ENCODE measurements at places on chromosomes 1 and 21.
A peak's percentile ranks its signal among the peaks of the same experiment; 100 is the strongest.

DNA sequence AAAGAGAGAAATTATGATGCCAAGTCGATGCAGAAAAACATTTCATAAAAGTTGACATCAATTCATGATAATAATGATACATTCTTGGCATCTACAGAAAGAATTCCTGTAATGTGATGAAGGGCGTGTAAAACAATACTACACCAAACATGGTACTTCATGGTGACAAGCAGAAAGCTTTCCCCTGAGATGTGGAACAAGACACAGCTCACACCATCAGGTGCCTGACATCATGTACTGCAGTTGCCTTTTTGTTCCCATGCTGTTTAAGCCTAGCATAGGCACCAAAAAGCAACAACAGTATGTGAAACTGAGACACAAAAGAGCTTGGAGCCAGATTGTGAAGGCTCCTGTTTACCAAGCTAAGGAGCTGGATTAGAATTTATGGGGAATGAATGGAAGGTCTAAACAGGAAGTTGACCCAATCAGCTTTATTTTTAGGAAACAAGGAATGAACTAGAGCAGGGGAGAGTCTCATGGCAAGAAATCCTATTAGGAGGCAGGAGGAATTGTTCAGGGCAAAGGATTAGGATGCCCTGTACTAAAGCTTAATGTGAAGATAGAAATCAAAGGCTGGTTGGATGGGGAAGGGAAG lies 67.2 kb downstream of the SYDE2 start:
- DNase-seq: no peak

DNA sequence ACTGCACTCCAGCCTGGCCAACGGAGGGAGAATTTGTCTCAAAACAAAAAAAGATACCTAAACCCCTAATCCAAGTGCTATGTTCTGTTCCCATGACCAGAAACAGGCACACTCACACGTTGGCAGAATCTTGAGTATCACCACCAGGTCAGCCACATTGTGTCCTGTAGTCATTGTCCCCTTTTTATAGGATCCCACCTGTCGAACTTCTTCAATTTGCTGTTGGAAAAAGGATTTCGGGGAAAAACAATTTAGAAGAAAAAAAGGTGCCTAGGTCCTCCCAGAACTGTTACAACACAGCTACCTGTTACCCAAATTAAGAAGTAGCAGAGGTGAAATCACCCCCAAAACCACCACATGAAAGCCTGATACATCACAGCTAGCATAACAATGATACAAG lies 3.4 kb downstream of the ILF2 start:
- no peak for DNase-seq

DNA sequence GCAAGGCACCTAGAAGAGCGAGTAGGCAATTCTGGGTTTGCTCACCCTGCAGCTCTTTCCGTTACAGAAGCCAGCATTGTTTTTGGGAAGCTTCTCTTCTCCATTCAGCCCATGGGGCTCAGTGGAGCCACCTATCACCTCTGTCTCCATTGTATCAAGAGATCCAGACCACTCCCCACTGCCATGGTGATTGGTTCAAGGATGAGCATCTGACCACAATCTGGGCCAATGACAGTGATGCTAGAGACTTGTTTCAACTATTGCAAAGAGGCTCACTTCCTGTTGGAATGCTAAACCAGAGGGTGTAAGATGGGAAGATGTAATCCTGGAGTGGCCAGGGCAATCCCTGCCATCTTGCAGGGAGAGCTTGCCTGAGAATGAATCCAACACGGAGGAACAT lies 6.6 kb downstream of the SPATA21 start:
- DNase-seq: no peak

- DNase-seq: no peak
These were observed 11.5 kb upstream of the ZNF683 start for GRCh38 chr1:26384076-26384475.

GRCh38 chr1:155383406-155383805 lies 62.7 kb downstream of the RUSC1 start:
- DNase-seq: no peak

DNA sequence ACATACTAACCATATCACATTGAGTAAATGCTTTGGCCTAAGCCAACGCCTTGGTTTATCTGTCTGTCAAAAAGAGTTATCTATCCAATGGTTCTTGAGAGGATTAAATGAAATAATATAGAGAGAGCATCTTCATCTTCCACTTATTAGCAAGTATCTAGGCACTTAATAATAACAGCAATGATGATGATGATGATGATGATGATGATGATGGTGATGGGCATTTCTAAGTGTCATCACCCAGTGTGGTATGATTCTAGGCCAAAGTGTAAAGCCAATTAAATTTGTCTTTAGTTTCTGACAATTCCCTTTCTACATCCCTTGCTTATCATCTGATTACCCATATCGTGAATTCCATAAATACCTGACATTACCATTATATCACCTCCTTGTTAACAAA lies 65.7 kb upstream of the LRRC53 start:
- no peak for DNase-seq

GRCh38 chr21:41397471-41397891 lies 28.6 kb upstream of the MX1 start:
- DNase-seq: no peak

GRCh38 chr21:37207441-37208009 lies 59.6 kb downstream of the VPS26C start:
- no peak for DNase-seq

GRCh38 chr1:241551759-241552638 lies 19.8 kb downstream of the KMO start:
- DNase-seq: peak; percentile 2

DNA sequence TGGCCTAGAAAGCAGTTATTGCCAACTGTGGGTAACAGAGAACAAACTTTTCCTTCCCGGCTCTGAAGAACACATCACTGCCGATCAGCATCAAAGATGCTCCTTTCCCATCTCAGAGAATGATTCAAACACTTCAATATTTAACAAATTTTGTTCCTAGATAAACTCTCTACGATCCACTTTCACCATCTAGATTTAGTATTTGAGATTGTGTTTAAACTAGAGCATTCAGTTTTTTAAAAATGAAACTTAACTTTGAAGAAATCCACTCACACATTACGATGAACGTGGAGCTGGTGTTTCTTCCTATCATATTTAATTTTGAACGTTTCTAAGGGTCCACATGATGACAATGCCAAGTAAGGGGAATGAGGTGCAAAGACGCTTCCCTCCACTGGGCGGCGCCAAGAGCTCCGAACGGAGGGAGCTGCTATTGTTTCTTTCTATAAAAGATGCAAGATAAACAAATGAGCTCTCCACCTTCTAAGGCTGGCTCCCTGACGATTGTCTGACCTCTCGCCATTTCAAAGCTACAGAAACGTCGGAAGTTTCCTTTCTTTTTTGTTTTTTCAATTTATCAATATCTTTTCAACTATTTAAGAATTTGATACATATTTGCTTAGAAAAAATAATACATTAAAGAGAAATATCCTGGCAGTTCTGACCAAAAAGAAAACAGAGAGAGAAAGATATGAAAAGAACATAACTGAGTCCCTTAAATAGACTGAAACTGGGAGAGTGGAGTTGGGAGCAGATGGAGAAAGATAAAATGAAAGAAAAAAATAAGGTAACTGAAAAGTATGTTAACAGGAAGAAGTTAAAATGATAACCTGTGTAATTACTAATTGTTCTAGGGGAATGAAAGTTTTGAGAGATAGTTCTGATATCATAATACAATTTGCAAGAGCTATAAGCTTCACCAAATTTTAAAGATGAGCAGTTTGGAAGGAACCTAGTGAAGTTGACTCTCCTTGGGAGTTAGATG lies 4.4 kb upstream of the BARHL2 start:
- DNase-seq: no peak

DNA sequence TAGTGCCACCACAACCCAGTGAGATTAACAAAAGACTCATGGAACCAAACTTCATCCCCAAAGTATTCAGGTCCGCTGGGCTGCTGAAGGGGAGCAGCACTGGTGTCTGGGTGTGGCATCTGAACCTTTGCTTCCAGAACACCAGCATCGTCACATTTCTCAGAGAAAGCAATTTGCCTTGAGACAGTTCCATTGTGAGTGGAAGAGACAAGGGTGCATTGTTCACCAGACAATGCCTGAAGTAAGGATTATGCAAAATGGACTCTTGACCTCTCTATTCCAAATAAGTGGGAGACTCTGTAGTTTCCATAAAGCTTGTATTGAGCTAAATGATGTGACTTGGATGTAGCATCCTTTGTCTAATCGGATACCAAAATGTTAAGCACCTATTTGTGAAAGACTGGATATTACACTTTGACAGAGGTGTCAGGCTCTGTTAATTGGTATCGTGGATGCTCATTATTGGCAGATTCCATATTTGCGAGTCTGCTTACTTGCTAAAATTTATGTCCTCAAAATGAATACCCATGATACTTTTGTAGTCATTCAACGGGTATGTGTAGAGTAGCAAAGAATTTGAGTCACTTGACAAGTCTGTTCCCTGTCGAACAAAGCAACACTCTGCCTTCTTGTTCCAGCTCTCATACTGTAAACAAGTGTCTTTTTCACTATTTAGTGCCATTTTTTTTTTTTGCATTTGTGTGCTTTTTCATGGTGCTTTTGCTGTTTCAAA lies 75.6 kb downstream of the MRPS6 start:
- DNase-seq: no peak

- DNase-seq: no peak
These were observed 89.2 kb downstream of the SLC35F3 start for GRCh38 chr1:233993651-233994050.

- no peak for DNase-seq
These were observed 421.9 kb upstream of the ADAMTS5 start for GRCh38 chr21:27388825-27389224.

GRCh38 chr1:17911791-17912190 lies 156.7 kb downstream of the ACTL8 start:
- DNase-seq: no peak

DNA sequence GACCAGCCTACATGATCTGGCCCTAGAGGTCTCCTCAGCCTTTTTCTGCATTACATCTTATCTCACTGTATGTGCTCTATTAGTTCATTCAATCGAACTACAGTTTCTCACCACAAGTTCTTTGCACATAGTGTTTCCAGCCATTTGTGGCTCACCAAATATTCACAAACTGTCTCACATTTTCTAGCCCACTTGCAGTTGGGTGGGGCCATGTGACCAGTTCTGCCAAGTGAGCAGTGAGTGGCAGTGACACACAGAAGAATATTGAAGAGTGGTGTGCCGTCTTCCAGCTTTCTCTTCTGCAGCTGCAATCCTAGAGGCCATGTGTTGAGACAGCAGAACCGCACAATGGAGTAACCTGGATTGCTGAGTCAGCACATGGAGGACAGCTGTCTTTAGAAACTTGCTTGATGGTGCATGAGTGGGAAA lies 103.2 kb upstream of the ZNF644 start:
- no peak for DNase-seq

DNA sequence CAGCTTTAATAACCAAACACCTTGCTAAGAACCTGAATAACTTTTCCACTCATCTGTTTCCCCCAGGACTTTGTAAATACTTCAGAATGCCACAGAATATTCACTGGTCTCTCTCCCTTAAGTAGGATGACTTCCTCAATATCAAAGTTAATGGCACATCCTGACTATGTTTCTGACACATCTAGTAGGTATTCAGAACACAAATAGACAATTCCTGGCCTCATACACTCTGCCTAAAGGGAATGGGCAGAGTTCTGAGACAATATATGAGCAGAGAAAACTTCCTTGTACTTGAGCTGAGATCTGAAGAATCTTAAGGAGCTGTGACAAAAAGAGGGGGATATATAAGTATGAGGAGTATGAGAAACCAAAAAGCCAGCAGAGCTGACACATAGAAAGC lies 34.8 kb downstream of the ANKRD13C start:
- no peak for DNase-seq

DNA sequence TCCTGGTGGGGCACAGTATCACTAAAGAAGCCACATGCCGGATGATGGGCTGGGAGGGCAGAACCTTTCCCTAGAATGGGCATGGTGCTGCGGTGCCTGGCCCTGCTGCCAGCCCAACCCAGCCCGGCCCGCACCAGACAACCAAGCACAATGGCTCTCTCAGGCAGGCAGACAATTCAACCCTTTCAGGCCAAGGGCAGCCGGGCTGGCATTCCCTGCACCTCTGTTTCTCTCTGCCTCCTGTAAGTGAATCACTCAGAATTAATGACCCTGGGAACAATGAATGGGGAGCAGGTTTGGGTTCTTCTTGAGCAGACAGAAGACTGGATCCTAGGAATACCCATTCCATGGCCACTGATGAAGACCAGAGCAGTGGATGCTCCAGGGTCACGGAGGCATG lies 41.0 kb upstream of the IFFO2 start:
- no peak for DNase-seq

DNA sequence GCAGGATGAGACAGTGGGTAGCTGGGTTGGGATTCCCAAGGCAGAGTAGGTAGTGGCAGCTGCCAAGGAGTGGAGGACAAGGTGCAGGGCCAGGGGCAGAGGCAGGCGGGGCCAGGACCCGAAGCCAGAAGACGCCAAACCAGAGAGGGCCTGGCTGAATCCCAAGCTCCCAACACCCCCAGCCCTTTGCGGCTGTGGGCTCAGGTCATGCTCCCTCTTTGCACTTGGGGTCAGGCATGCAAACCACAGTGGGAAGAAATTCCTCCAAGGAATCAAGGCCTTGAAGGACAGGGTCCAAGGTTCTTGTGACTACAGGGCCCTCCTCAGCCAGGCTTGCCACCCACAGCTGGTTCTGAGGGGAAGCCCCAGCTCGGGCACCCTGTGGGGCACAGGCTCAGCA lies 6.2 kb downstream of the C1orf210 start:
- DNase-seq: no peak

DNA sequence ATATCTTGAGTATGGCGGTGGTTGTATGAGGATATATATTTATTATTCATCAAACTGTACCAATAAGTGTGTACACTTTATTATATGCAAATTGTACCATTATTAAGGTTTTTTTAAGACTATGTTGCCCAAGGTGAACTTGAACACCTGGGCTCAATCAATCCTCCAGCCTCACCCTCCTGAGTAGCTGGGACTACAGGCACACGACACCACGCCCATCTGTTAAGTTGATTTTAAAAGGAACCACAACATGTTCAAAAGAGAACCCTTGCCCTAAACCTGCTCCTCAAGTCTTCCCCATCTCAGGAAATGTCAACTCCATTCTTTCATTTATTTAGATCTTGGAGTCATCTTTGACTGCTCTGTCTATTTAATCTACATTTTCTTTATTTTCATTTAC lies 24.3 kb upstream of the FBXO28 start:
- DNase-seq: no peak

Measured in stimulated activated CD4-positive, alpha-beta T cell treated with anti-CD3 and anti-CD28 coated beads, TNF-alpha, amount 100 ng/mL, for 1 hour (primary cell).